AG09319 (cell line): ENCODE measurements at places on chromosomes 2 and 18.

DNA sequence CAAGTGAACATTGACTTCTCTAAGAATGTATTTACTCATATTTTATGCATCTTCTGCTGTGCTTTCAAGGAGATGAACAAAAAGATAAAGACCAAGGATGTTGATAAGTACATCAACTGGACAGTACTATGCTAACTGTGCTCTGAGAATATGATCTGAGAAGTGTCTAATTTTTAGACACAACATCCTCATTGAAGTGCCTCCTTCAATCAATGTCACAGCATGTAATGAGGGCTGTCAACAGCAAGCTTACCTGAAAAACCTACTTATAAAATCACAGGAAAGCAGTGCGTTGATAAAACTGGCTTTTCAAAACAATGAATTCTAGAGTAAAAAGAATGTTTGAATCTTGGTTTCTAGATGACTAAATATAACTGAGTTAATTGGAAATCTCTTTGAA is 452.9 kb upstream of the DSEL start:
- DNase-seq, result no peak

GRCh38 chr18:26327062-26327461 is 100.8 kb downstream of the TAF4B start:
- no peak for DNase-seq

DNA sequence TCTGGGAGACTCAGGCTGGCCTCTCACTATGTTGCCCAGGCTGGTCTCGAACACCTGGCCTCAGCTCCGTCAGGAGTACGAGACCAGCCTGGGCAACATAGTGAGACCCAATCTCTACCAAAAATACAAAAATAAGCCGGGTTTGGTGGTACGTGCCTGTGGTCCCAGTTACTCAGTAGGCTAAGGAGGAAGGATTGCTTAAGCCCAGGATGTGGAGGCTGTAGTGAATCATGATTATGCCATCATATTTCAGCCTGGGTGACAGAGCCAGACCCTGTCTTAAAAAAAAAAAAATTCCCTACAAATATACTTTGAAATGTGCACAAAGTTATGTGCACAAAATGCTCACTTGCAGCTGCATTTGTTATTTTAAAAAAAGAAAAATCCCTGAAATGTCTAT is 26.3 kb upstream of the AGAP1 start:
- peak; percentile 11 for DNase-seq

DNA sequence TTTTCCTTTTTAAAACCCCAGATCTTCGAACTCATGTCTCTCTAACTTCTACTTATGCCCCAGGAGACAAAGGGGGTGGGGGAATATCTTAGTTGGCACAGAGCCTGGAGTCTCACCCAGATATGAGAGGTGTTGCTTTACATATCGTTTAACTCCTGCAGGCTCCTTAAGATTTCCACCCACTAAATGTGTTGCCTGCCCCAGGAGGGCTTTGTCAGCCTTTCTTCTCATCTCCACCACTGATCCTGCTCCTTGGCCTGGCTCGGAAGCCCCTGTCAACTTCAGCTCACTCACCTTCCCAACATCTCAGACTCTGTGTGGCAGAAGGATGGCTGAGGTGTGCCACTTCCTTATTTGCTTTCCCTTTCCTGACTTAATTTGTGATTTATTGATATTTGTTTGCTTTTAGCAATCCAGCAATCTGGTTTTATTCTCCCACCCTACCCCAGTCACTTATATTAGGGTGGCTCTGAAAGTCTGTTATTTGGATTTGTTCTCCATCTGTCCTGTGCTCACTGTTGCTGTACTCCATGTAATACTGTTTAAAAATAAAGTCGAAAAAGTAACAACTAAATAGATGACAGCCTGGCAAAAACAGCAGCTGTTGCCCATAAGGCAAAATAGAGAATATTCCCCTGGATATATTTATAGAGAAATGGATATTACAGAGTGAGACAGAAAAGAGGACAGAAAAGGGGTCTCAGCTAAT is 200.6 kb downstream of the ZBTB7C start:
- DNase-seq, result no peak

- no peak for DNase-seq
Measured at GRCh38 chr2:8623958-8624591, 57.8 kb upstream of the ID2 start.

GRCh38 chr2:118848381-118849225 is 1.2 kb upstream of the EN1 start:
- DNase-seq, result no peak

DNA sequence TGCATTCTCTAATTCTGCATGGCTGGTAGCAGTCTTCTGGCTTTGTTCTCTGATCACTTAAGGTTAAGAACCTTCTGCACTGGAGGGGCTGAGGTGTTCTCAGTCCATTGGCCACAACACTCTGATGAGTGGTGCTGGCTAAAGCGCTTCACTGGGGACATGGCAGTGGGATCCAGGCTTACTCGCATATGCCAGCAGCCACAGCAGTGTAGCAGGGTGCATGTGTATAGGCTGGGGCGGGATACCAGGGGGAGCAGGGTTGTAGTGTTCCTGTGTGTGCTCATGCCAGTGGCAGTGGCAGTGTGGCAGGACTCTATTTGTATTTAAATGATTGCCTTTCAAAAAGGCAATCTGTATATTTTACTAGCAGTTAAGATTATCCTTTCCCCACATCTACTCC is 11.1 kb upstream of the TACR1 start:
- DNase-seq, result no peak

DNA sequence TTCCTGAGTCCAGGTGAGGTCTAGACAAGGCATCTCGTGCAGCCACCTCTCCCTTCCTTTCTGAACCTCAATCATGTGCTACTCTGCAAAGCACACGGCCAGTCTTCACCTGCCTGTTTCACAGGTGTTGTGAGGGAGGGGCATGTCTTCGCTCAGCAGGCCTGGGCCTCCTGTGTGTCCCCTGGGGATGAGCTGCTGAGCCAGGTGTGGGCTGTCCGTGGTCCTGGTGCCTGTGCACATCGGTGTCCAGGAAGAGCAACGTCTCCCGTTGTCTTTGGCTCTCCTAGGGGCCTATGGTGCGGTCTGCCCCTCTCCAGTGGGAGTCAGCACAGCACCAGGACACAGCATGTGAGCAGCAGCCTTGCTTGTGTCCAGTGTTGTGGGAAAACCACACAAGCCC is 16.7 kb downstream of the ARHGEF4 start:
- no peak for DNase-seq
